Purkinje cell (primary cell): ENCODE measurements at places on chromosomes 1 and 21. TPM values are rescaled to one million over a fixed set of nuclear protein-coding genes. Genes with fewer than 3 reads are reported as not detected.

Gene ATP1A4
- not detected in 2 replicates for polyA plus RNA-seq

Gene SERINC2
- 0.24 and 1.2 TPM in 2 replicates for polyA plus RNA-seq

Gene GREM2
- 9.4 and 11.0 TPM in 2 replicates for polyA plus RNA-seq

Gene FYB2
- 0.94 TPM in 1 of 2 replicates, not detected in the other for polyA plus RNA-seq

Gene C1orf226
- polyA plus RNA-seq = 0.78 and 1.1 TPM in 2 replicates

Gene CTSE
- polyA plus RNA-seq = not detected in 2 replicates

Gene FAM43B
- polyA plus RNA-seq = 3.1 TPM in 1 of 2 replicates, not detected in the other

Gene PDZK1IP1
- not detected in 2 replicates for polyA plus RNA-seq

Gene C1orf116
- polyA plus RNA-seq = not detected in 2 replicates

Gene TFF3
- not detected in 2 replicates for polyA plus RNA-seq

Gene TRIM46
- polyA plus RNA-seq = 0.73 and 2.3 TPM in 2 replicates

Gene ETNK2
- not detected in 2 replicates for polyA plus RNA-seq

Gene OR10Z1
- polyA plus RNA-seq = not detected in 2 replicates

Gene TFAP2E
- polyA plus RNA-seq = 0.57 and 1.0 TPM in 2 replicates

Gene VSIG8
- not detected in 2 replicates for polyA plus RNA-seq

Gene PGBD5
- polyA plus RNA-seq = 8.1 TPM in 2 replicates

Gene FCRL4
- polyA plus RNA-seq = not detected in 2 replicates

Gene SLAMF9
- not detected in 2 replicates for polyA plus RNA-seq

Gene OR2T11
- not detected in 2 replicates for polyA plus RNA-seq

Gene PADI1
- not detected in 2 replicates for polyA plus RNA-seq

Gene ANKRD65
- polyA plus RNA-seq = 0.24 TPM in 1 of 2 replicates, not detected in the other

Gene RBM11
- polyA plus RNA-seq = 47.7 and 110 TPM in 2 replicates

Gene NEK2
- polyA plus RNA-seq = 2.3 and 3.5 TPM in 2 replicates

Gene FCGR2B
- not detected in 2 replicates for polyA plus RNA-seq

Gene EFNA3
- polyA plus RNA-seq = 2.2 and 6.2 TPM in 2 replicates

Gene LRRN2
- 11.7 and 12.4 TPM in 2 replicates for polyA plus RNA-seq

Gene PROK1
- not detected in 2 replicates for polyA plus RNA-seq

Gene SDCCAG8
- polyA plus RNA-seq = 72.2 and 135 TPM in 2 replicates

Gene S100A14
- not detected in 2 replicates for polyA plus RNA-seq

Gene TNFAIP8L2
- not detected in 2 replicates for polyA plus RNA-seq

Gene F13B
- polyA plus RNA-seq = not detected in 2 replicates

Gene TENT5C
- polyA plus RNA-seq = 0.27 TPM in 1 of 2 replicates, not detected in the other

Gene KPRP
- not detected in 2 replicates for polyA plus RNA-seq

Gene LAPTM5
- polyA plus RNA-seq = 0.28 TPM in 1 of 2 replicates, not detected in the other

Gene MTF1
- polyA plus RNA-seq = 1.6 and 3.7 TPM in 2 replicates

Gene SLC2A1
- polyA plus RNA-seq = 7.5 and 8.7 TPM in 2 replicates

Gene PLA2G2F
- polyA plus RNA-seq = not detected in 2 replicates

Gene CRNN
- not detected in 2 replicates for polyA plus RNA-seq

Gene SLC9A1
- 10.8 and 12.2 TPM in 2 replicates for polyA plus RNA-seq

Gene NCF2
- polyA plus RNA-seq = not detected in 2 replicates

Gene CSF3R
- not detected in 2 replicates for polyA plus RNA-seq

Gene CD101
- 4.0 and 4.9 TPM in 2 replicates for polyA plus RNA-seq

Gene PDC
- 0.83 TPM in 1 of 2 replicates, not detected in the other for polyA plus RNA-seq

Gene SUSD4
- 153 and 160 TPM in 2 replicates for polyA plus RNA-seq

Gene SLFNL1
- 0.26 TPM in 1 of 2 replicates, not detected in the other for polyA plus RNA-seq

Gene ZNF695
- not detected in 2 replicates for polyA plus RNA-seq

Gene ADAR
- 19.5 and 25.8 TPM in 2 replicates for polyA plus RNA-seq
